ENCODE measurements at places on chromosomes 1 and 21. TPM values are rescaled to one million over a fixed set of nuclear protein-coding genes. Genes with fewer than 3 reads are reported as not detected.

The PCP4 gene
- total RNA-seq = 82.0 TPM

The MIXL1 gene
- not detected for total RNA-seq

The HDGF gene
- total RNA-seq = 184 TPM

The NTNG1 gene
- 0.78 TPM for total RNA-seq

The BTG2 gene
- total RNA-seq = 656 TPM

The ASAP3 gene
- total RNA-seq = 28.8 TPM

The TOR3A gene
- total RNA-seq = 38.8 TPM

Data from esophagus muscularis mucosa (tissue), 4 donors.